ENCODE measurements at places on chromosomes 3 and 15.
A peak's percentile ranks its signal among the peaks of the same experiment; 100 is the strongest.

- DNase-seq: peak; percentile 64
Measured at GRCh38 chr3:183255348-183255730, 2.3 kb downstream of the B3GNT5 start.

- DNase-seq: no peak
Measured at GRCh38 chr3:12194669-12195161, 36.0 kb upstream of the TIMP4 start.

- DNase-seq: no peak
Measured at GRCh38 chr3:50599716-50600118, 11.9 kb downstream of the CISH start.

DNA sequence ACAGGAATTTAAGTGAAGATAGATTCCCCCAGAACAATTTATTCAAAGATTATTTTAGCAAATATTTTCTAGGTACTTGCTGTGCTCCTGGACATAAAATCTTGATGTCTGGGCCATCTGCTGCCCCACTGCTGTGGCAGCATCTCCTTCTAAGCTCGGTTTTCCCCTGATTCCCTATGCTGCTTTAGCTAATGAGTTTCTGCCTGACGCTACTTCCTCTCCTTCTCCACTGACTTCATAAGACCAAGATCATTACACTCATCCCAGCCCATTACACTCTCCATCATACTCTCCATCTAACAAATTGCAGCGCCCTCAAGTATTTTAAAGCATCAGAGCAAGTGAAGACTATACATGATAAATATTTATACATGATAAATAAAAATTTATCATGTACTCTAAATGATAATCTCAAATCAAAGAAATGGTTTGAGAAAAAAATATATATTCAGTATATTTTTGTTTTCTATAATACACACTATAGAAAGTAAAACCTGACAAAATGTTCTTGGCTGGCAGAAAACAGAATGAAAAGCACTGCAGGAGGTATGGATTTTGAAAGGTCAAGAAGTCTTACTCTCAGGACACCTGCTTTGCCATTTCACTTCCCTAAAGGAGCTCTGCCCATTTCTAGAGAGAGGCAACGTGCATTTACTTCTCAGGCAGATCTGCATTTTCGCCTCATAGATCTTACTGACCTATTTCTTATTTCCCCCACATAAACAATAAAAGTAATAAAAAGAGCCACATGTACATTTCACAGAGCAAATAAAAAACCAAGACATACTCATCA is 232.0 kb downstream of the KCNMB2 start:
- no peak for DNase-seq

DNA sequence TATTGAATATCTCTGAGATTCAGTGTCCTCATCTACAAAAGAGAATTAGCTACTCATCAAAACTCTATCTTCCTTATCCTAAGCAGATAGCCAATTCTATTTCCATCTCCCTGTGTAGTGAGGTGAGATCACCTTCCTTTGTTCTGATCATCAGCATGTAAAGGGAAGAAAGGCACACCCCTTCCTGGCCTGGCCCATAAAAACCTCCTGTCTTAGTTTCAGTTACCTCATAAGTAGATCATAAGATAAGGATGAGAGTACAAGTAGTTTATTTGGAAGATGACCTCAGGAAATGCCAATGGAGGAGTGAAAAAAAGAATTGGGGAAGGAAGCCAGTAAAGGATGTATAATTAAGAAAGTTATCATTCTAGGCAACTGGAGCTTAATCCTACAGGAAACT is 114.5 kb upstream of the GADL1 start:
- DNase-seq: no peak

- DNase-seq: no peak
Measured at GRCh38 chr3:4825436-4826236, 153.6 kb upstream of the BHLHE40 start.

- DNase-seq: no peak
Measured at GRCh38 chr3:172148241-172148640, 108.9 kb downstream of the FNDC3B start.

DNA sequence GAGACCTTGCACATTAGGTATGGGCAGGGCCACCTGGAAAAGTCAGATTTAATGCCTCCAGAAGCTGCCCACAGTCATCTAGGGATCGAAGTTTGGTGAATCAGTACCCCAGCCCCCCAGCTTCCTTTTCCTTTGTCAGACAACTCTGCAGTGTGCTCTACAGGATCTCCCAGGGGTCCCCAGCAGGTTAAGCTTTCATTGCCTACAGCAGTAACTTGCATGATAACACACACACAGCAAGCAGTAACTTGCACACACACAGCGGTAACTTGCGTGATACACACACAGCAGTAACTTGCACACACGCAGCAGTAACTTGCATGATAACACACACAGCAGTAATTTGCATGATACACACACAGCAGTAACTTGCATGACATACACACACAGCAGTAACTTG is 131.3 kb downstream of the UACA start:
- no peak for DNase-seq

DNA sequence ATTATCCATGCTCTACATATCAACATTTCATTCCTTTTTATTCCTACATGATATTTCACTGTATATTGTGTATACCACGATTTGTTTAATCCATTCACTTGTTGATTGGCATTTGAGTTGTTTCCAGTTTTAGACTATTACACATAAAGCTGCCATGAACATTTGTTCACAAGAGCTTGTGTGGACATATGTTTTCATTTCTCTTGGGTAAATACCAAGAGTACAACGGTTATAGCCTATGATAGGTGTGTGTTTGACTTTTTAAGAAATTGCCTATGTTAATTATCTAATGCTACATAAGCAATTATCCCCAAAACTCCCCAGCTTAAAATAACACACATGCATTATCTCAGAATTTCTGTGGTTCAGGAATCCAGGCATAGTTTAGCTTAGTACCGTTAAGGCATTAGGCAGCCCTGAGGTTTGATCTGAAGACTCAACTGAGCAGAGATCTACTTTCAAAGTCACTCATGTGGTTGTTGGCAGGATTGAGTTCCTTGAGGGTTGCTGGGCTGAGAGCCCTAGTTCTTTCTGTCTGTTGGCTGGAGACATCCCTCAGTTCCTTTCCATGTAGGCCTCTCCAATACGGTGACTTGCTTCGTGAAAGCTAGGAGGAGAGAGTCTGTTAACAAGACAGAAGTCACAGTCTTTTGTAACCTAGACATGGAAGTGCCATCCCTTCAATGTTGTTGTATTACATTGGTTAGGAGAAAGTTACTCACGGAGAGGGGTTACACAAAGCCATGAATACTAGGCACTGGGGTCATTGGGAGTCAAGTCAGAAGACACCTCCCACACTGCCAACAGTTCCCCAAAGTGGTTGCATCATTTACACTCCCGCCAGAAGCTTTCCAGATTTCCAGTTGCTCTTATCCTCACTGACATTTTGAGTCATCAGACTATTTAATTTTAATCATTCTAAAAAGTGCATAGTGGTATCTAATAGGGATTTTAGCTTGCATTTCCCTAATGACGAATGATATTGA is 21.0 kb upstream of the PCSK6 start:
- DNase-seq: no peak

- peak; percentile 43 for DNase-seq
Measured at GRCh38 chr3:163785693-163786092, 1292.6 kb downstream of the SI start.

DNA sequence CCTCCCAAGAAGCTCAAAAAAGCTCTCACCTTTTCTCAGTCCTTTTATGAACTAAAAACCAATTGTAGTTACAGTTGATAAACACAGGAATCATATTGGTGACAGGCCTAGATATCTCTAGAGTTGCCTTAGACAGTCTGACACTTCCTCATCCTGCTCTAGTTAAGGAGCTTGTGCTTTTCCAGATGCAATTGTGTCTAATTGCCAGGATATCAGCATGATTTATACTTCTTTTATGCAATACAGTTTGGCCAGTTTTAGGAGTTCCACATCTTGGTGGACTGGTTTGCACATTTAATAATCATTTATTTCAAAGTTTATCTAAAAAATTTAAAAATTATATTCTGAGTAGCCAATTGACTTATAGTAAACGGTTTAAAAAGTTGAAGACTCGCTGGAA is 95.7 kb downstream of the DUT start:
- DNase-seq: no peak

GRCh38 chr3:48688032-48688736 is 2.5 kb upstream of the NCKIPSD start:
- DNase-seq: no peak

- DNase-seq: peak; percentile 1
Measured at GRCh38 chr3:57179580-57180410, 14.6 kb upstream of the IL17RD start.

GRCh38 chr3:100354850-100355249 is 20.3 kb downstream of the NIT2 start:
- DNase-seq: no peak

- DNase-seq: no peak
Measured at GRCh38 chr15:60039316-60039715, 35.2 kb downstream of the FOXB1 start.

DNA sequence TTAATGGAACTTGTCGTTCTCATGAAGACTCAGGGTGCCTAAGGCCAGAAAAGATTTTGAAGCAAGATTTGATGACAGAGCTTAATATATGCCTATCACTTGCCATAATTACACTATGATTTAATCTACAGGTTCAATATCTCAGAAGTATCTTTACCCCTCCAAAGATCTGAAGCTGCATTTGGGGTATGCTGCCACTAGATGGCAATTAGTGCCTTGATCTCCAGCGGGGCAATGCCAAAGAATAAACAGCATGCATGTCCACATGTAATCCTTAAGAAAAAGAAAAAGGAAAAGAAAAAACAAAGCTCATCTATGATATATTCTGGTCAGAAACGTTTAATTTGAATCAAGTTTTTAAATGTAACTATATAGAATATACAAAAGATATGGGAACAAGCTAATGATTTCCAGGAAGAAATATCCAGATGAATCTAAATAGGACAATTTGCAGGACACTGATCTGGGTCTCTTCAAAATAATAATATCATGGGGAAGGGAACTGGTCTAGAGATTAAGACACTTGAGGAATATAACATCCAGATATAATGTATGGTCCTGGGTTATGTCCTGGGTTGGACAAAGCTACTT is 55.0 kb upstream of the SOX14 start:
- peak; percentile 7 for DNase-seq

- DNase-seq: no peak
Measured at GRCh38 chr3:150050510-150050909, 79.8 kb upstream of the PFN2 start.

DNA sequence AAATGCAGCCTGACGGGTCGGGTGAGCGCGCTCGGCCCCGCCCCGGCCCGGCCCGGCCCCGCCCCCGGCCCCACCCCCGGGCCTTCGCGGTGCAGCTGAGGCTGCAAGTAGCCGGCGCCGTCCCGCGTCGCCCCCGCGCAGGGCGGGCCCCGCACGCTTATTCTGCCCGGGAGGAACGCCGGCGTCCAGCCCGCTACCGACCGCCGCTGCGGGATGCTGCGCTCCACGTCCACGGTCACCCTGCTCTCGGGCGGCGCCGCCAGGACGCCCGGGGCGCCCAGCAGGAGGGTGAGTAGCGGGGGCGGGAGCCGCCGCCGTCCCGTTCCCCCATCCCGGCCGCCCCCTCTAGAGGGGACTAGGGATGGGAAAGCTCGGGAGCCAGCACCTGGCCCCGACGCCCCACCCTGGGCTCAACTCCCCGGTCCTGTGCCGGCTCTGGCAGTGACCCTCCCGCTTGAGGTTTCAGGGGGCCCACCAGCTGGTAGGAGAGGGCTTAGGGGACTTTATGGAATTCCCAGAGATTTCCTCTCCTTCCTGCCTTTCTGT is at the start of gene MYZAP:
Gene MYZAP (plus strand): TSS at position 83 of the 546 bp plus-strand sequence. CDS start 131 bp downstream, at position 214.
- DNase-seq: no peak
